ENCODE measurements at places on chromosomes 2 and 18. TPM values are rescaled to one million over a fixed set of nuclear protein-coding genes. Genes with fewer than 3 reads are reported as not detected.

- H3K4me1 ChIP-seq, result no peaks in the 10 kb centered on the region
- DNase-seq, result no peak
- H3K27ac ChIP-seq, result no peak overlapping the region
- peaks cover 13% of the 10 kb centered on the region for H3K36me3 ChIP-seq
- H3K4me3 ChIP-seq, result no peak overlapping the region
Measured at GRCh38 chr2:3326182-3326537, 51.5 kb downstream of the EIPR1 start.

Gene ANKRD53
- not detected for total RNA-seq

- no peaks in the 10 kb centered on the region for H3K36me3 ChIP-seq
- H3K27ac ChIP-seq, result no peak overlapping the region
- DNase-seq, result no peak
- no peak overlapping the region for H3K4me3 ChIP-seq
- H3K4me1 ChIP-seq, result peaks cover 23% of the 10 kb centered on the region
- H3K27me3 ChIP-seq, result no peaks in the 10 kb centered on the region
Measured at GRCh38 chr2:73218298-73218697, 4.3 kb downstream of the SMYD5 start.

GRCh38 chr2:55903727-55904126 lies 19.9 kb downstream of the EFEMP1 start:
- no peak overlapping the region for H3K27ac ChIP-seq
- no peaks in the 10 kb centered on the region for H3K4me1 ChIP-seq
- no peaks in the 10 kb centered on the region for H3K27me3 ChIP-seq
- DNase-seq, result no peak

DNA sequence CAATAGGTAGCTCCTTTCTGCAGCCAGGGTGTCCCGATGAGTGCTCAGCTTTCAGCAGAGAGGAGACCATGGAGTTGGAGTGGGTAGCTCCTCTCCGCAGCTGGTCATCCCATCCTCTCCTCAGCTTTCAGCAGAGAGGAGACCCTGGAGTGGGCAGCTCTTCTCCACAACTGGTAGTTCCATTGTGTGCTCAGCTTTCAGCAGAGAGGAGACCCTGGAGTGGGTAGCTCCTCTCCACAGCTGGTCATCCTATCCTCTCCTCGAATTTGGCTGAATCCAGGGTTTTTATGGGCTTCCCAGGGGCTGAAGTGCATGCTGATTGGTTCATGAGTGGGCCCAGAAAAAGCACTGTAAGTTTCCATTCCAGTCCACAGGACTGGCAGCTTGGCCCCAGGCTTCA lies 75.2 kb downstream of the NCOA1 start:
- peaks cover 38% of the 10 kb centered on the region for H3K36me3 ChIP-seq
- H3K4me1 ChIP-seq, result no peaks in the 10 kb centered on the region
- no peak for DNase-seq

GRCh38 chr2:9291331-9291730 lies 84.7 kb downstream of the ASAP2 start:
- no peaks in the 10 kb centered on the region for H3K4me1 ChIP-seq
- no peaks in the 10 kb centered on the region for H3K36me3 ChIP-seq
- DNase-seq, result no peak
- H3K27me3 ChIP-seq, result peaks cover 32% of the 10 kb centered on the region
- no peak overlapping the region for H3K4me3 ChIP-seq

DNA sequence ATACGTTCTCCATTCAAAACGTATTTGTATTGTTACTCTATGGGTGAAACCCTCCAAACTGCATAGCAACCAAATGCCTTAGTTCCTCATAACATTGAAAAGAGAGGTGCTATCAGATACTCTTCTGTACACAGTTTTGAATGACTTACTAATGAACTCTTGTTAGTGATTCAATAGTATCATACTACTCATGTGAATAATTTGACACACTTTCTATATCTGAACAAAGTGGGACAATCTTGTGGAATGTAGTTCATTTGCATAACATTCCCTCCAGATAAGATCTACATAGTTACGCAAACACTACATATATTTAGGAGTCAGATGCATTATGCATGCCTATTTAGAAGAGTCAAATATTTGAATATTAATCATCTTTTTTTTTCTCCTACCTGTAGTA lies 232.0 kb upstream of the NRXN1 start:
- H3K27ac ChIP-seq, result no peak overlapping the region
- H3K36me3 ChIP-seq, result no peaks in the 10 kb centered on the region
- H3K27me3 ChIP-seq, result no peaks in the 10 kb centered on the region
- H3K4me1 ChIP-seq, result no peaks in the 10 kb centered on the region

- DNase-seq, result no peak
- H3K4me3 ChIP-seq, result no peak overlapping the region
- H3K27me3 ChIP-seq, result peaks cover 46% of the 10 kb centered on the region
- H3K27ac ChIP-seq, result no peak overlapping the region
- no peaks in the 10 kb centered on the region for H3K36me3 ChIP-seq
Measured at GRCh38 chr2:109242654-109243331, 113.8 kb downstream of the SH3RF3 start.

DNA sequence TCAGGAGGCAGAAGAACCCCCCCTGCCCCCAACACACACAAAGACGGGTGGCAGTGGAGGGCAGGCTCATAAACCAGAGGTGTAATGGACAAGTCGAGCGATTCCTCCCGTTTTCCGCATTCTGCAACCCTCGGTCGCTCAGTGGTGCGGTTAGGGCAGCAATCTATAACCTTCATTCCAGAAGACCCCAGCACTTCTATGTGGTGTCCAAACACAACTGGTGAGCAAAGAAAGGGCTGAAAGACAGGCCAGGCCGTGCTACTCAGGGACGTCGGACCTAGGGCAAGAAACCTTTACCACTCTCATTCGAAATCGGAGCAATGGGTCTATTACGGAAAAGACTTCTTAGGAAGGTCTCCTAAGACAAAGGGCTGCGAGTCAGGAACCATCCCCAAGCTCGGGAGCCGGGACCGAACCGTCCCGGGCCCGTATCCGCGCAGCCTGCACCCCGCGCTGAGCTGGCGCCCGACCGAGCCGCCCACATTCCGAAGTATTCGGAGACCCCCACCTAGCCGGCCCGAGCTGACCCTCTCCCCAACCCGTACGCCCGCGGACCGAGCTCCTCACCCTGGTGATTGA lies 568 bp downstream of the ARL5A start:
- H3K36me3 ChIP-seq, result peaks cover 13% of the 10 kb centered on the region
- H3K27me3 ChIP-seq, result peaks cover 1% of the 10 kb centered on the region
- H3K4me1 ChIP-seq, result peaks cover 46% of the 10 kb centered on the region
- DNase-seq, result peak; percentile 30

Gene ICOS
- 63.0 TPM for total RNA-seq

Gene TRIM43
- total RNA-seq, result 0.43 TPM

Gene SLC14A1
- 1.5 TPM for total RNA-seq

Data from activated CD4-positive, alpha-beta memory T cell treated with anti-CD3 and anti-CD28 coated beads, Interleukin-2, amount 10 ng/mL, durations not matched to agents 7 days and 5 days (primary cell).